ENCODE measurements at places on chromosomes 1 and 21.

GRCh38 chr21:34595457-34595856 lies 19.5 kb downstream of the RCAN1 start:
- no peak for DNase-seq

DNA sequence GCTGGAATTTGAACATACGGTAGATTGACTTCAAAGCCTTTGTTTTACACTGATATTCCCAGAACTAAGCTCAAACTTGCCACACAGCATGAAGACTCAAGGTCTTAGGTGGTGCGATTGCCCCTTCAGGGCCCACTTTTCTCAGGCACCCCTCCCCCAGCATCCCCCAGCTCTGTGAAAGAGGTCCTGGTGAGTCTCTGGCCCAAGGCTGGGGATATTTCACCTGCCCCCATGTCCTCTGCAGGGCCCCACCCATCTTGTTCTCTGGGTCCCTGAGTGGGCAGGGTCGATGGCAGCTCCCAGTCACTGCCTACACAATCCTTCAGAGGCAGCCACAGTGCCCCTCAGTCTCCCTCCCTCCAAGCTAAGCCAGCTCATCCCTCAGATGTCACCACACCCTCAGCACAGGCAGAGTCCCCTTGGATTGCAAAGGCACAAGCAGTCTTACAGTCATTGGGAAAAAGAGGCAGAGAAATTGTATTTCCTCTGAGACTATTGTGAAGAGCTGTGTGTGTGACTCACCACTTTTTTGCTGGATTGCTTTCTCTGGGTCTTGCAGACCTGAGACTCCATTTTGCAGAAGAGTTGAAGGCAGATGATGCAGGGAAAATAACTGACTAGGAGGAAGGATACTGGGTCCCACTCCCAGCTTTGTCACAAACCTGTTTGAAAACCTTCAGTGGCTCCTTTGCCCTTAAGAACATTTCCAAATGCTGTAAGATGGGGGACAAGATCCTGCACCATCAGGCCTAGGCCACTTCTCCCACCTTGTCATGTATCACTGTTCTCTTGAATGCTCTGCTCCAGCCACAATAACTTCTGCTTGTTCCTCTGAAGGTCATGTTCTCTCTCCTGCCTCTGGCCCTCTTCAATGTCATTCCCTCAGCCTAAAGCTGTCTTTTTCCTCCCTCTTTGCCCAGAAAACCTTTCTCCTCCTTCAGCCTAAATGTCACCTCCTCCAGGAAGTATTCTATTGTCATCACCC lies 119.1 kb upstream of the GRIK3 start:
- DNase-seq, result no peak

DNA sequence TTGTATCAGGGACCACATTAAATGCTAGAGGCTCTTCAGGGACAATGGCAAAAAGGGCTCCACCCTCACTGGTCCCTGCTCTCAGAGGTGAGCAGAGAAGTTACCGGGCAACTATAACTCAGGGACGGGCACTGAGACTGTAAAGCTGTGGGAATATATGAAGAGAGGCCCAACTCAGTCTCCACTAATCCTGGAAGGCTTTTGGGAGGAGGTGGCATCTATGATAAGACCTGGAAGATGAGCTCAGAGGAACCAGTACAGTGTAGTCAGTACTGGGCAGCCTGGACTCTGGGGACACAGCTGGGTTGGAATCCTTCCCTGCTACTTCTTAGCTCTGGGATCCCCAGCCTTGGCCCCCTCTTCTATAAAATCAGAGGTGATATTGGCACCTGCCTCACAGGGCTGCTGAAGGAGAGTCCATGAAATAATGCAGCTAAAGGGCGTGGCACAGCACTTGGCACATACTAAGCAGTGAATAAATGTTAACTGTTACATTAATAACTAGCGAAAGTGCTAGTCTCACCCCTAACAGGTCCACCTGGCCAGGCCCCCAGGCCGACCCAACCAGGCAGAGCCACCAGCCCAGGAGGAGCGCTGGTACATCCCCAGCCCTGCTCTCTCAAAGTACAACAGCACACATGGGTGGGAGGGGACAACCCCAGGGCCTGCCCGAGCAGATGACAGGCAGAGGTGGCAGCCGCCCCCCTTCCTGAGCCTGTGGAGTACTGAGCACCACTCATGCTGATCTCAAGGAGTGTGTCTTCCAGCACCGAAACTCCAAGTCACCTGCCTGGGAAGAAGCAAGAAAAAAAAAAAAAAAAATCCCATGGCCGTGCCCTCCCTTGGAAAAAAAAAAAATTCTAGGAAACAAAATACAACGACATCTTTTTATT lies 62.7 kb downstream of the CASZ1 start:
- no peak for DNase-seq

DNA sequence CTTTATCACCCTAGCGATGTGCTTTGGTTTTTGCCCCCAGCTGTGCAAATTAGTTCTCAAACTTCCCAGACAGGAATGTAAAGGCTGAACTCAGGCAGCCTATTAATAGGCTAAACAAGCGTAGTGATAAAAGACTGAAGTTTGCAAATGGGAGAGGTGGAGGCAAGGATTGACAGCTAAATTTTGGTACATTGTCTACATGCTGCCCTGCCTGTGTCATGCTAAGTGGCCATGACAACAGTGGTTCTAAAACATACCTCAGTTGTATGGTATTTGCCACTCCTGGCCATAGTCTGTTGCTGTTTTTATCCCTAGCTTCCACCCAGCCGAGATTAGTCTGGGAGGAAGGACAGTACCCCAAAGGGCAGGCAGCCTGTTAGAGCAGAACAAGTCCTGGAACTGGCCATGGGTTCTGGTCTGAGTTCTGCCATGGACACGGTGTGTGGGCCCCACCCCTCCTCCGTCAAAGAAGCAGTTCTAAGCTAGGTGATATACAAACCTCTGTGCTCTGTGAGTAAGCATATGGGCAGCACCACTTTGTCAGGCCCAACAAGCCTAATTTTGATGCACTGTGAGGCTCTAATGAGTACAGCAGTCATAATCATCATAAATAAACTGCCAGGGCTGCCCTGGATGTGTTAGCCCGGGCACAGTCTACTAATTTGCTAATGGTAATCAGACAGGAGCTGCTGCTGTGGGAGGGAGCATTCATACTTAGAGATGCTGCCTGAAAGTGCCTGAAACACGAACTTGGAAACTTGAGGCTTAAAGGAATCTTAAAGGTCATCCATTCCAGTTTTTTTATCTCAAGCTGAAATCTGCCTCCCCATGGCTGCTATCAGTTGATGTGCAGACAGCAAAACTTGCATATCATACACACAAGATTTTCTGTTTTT lies 177.1 kb downstream of the HHAT start:
- peak; percentile 9 for DNase-seq

DNA sequence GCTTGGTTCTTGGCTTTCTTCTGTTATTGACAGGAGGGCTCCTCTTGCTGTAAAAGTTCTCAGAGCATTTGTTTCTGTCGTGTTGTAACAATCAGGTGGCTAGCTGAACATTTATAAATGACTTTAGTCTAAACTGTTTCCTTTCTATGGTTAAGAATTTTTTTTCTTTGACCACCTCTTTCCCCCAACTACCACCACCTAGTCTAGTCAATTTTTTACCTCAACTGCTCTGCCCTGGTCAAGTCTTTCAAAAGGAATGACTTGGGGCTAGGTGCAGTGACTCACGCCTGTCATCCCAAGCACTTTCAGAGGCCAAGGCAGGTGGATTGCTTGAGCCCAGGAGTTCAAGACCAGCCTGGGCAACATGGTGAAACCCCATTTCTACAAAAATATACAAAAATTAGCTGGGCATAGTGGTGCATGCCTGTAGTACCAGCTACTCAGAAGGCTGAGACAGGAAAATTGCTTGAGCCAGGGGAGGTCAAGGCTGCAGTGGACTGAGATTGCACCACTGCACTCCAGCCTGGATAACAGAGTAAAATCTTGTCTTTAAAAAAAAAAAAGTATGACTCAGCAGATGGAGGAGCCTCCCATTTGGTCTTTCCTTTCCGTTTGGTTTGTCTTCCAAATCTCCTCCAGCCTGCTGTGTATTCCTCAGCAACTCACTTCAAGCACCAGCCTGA lies 40.7 kb downstream of the MAP3K21 start:
- no peak for DNase-seq

GRCh38 chr1:20486457-20487235 lies 636 bp upstream of the CAMK2N1 start:
- DNase-seq, result peak; percentile 44

DNA sequence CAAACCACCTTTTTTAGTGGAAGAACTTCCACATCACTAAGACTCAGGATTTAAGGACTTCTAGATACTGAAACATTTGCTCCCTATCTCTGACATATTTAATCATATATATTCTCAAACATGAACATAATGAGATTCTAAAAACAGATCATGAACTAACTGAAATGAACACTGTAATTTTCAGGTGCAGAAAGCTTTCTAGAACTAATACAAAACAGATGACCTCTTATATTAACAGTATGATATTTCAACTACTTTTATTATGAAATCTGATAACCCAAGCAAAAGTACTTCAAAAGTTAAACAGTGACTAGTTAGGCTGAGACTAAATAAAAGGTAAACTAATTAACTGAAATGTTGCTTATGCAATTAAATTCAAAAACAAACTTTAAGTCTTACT lies 157.5 kb downstream of the COP1 start:
- no peak for DNase-seq

GRCh38 chr1:13960375-13960987 lies 260.5 kb downstream of the PRDM2 start:
- DNase-seq, result peak; percentile 57

- no peak for DNase-seq
Observed at GRCh38 chr1:193120604-193121166, 1.1 kb upstream of the CDC73 start.

DNA sequence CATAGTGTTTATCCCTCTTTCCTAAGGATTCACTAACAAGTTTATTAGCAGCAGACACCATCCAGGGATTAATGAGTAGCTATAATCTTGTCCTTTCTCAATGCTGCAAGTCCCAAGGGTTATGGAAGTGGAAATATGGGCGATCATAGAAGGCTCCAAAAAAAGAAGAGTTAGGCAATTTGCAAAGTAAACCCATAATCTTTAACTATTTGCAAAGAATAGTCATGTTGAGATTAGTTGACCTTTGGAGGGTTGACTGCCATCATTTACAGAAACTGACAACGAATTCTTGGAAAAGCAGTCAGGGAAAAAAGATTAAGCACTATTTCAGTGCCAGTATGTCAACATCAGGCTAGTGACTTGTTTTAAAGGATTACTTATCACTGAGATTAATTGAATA lies 169.9 kb downstream of the KCNT2 start:
- no peak for DNase-seq

GRCh38 chr1:68180441-68181164 lies 51.7 kb downstream of the WLS start:
- no peak for DNase-seq

- DNase-seq, result no peak
Observed at GRCh38 chr21:35314857-35315582, 265.9 kb upstream of the RUNX1 start.

DNA sequence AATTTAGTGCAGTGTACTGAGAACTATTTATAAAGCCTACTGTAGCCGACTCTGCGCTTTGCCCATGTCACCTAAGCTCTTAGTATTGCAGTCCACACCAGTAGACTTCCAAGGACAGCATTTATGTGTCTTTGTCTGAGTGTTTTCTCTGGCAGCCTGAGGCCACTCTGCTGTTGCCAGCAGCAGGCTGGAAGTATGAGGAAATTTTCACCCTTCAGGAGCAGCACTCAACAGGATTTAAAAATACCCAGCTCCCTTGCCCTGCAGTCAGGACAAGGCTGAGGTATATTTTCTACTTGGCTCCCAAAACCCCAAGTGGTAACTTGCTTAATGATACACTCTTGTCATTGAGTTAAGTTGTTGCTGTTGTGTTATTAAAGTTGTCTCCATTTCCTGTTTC lies 230.1 kb downstream of the SRGAP2C start:
- peak; percentile 3 for DNase-seq

GRCh38 chr1:30798389-30799232 lies 41.0 kb upstream of the LAPTM5 start:
- DNase-seq, result no peak
